Stimulated activated CD4-positive, alpha-beta T cell treated with anti-CD3 and anti-CD28 coated beads, Interleukin-2, amount 100 ng/mL, for 4 hours (primary cell): ENCODE measurements at places on chromosomes 6 and 20.
A peak's percentile ranks its signal among the peaks of the same experiment; 100 is the strongest.

- DNase-seq, result peak; percentile 83
These were observed 1.4 kb upstream of the TRIM39 start for GRCh38 chr6:30325150-30325872.

DNA sequence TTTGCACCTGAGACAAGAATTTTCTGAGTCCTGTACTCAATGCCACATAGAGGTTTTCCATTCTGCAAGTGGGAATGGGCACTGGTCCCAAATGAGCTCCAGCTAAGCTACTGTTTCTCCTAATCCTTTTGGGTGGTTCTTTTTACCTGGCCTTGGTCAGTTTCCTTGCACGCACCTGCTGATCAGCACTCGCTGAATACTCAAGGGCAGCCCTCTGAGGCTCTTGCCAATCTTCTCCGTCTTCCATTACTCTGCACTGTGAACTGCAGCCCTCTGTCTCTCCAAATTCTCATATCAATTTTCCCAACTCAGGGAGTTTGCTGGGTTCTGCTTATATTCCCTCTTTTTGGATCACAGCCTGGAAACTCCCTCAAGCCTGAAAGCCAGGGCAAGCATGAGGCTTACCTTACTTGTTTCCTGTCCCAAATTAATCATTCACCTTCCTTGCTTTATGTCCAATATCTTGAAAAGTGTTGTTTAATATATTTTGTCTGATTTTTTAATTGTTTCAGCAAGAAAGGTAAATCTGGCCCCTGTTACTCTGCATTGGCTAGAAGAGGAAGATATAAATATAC is 138.0 kb upstream of the TBX18 start:
- DNase-seq, result no peak

GRCh38 chr20:9215539-9215938 is 146.7 kb downstream of the PLCB4 start:
- DNase-seq, result no peak

DNA sequence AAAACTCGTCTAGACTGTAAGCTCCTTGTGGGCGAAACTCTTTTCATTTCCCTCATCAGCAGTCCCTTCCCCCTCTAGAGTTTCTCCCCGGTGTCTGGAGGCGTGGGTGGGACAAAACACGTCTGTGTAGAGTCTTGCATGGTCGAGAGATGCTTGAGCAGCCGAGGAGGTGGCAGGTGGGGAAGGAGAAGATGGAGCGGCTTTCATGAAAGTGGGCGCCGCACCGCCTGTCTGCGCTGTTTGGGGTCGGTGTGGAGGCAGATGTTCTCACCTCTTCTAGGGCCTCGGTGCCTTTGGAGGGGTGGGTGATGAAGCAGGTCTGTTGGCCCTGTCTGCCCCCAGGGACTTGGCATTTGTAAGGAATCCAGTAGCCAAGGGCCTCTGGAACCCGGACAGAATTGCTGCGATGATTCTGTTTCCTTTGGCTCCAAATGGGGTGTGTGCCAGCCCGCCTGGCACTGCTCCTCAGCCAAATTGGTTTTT is 1.2 kb downstream of the BRPF3 start:
- no peak for DNase-seq

- no peak for DNase-seq
These were observed 39.8 kb downstream of the BACH2 start for GRCh38 chr6:90256698-90257485.

GRCh38 chr6:131955876-131956275 is 4.7 kb upstream of the CCN2 start:
- no peak for DNase-seq

DNA sequence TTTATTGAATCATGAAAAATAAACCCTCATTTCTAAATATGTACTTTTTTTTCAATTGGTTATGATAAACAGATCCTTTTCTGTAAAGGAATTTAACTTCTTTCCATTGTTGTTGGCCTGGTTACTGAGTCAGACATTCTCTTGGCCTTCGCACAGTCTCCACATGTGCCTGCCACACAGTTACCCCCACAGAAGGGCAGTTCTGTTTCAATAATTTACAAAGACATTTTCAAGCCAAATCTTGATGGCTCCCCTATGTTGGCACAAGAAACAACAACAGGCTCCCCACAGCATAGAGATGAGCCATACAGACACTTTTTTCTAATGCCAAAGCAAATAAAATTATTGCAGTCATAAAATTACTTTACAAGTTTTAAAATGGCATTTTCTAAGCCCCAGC is 55.6 kb upstream of the BEND6 start:
- DNase-seq, result no peak

DNA sequence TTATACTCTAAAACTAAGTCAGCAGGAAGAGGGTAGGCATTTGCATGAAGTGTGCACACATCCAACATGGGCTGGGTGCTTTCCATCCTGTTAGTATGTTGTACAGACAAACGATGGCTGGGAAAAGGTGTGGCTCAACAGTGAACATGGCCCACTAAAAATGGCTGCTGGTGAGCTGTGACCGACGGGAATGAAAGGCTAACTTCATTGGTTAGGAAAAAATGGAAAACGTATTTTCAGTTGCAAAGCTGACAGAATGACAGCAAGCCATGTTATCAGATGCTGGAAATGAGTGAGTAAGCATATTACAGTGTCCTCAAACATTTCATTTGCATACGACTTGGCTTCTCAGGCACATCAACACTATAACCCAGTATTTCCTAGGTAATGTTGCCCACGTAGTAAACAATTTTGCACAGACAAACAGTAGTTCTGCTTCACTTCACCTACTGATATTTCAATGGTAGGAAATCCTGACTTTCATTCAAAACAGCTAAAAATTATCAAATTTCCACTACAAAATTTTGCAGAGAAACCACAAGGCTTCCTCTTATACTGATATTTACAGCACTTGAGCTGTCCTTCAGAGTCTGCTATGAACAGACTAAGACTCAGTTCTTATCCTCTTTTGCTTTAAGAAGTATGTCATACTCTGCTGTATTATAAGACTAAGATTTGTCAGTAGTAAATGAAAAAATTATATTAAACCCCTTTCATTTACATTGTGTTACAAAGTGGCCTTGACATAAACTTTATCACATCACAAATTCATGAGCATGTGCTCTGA is 98.9 kb downstream of the IRF4 start:
- DNase-seq, result no peak

- DNase-seq, result no peak
These were observed 16.2 kb upstream of the MRPS18A start for GRCh38 chr6:43703512-43704429.

DNA sequence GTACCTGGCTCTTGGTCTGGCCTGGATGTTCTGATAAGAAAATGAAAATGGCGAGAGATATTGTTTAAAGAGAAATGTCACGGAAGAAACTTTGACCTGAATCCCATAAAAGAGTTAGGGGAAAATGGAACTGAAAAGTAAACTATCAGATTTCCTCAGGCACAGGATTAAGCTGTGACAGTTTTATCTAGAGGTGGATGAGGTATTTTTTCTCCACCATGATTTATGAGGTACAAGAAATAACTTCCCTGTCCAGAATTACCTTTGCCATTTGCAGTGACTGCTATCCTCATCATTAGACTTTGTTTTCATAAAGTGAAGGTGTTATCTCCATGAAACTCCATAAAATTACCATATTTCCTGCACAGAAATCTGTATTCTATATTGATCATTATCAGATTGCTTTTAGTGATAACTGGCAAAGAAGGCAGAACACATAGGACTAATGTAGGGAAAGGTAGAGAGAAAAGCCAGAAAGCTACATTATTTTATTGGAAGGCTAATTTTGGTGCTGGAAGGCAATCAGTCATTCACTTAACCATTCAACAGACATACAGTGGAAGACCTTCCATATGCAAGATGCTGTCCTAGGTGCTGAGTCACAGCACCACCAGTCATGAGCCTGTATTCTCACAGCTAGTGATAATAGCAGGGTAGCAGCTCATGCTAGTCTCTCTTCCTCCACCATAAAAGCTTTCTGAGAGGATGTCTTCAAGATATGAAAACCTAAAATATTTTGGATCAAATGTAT is 427.3 kb upstream of the CITED2 start:
- no peak for DNase-seq

DNA sequence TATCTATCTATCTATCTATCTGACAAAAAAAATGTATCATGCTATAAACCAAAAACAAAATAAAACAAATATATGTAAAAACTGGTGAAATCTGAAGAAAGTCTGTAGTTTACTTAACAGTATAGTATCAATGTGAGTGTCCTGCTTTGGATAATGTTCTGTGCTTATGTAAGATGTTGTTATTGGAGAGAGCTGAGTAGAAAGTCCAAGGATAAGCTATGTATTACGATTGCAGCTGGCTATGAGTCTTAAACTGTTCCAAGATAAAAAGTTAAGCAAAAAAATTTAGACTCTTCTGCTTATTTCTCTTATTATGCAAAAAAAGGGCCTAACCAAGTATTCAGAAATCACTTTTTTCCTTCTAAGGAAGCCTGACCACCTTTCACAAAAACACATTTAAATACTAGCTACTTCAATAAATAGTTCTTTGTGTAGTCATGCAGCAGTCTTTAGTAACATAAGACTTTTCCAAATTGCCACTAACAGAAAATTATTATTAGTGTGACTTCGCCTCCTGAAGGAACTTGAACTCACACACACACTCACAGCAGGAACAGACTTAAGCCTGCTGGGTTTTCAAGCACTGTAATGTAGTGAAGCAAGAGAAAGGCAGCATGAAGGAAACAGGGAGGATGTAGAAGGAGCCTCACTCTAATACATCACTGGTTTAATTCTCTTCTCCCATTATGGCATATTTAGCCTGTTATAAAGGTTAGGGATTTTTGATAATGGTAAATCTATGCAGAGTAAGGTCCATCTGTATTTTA is 265.8 kb upstream of the GJE1 start:
- no peak for DNase-seq

GRCh38 chr6:28124971-28125353 is 553 bp downstream of the ZSCAN16 start:
- no peak for DNase-seq

- no peak for DNase-seq
These were observed 176.8 kb downstream of the CD83 start for GRCh38 chr6:14294270-14294951.

DNA sequence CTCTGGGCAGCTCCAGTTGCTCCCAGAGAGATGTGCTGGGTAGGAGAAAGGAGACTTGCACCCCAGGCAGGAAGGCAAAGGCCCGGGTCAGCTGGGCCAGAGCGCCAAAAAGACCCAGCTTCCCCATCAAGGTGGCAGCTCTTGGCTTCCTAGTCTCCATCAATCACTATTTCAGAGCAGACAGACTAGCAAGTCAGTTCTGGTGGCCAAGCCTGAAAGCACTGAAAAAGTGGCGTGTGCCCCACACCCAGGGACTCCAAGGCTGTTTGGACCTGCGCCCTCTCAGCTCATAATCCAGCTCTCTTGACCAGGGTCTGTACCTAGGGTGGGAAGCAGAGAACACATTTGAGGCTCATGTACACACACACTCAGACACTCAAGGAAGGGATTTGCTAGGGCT is 3.7 kb downstream of the MAFB start:
- no peak for DNase-seq

DNA sequence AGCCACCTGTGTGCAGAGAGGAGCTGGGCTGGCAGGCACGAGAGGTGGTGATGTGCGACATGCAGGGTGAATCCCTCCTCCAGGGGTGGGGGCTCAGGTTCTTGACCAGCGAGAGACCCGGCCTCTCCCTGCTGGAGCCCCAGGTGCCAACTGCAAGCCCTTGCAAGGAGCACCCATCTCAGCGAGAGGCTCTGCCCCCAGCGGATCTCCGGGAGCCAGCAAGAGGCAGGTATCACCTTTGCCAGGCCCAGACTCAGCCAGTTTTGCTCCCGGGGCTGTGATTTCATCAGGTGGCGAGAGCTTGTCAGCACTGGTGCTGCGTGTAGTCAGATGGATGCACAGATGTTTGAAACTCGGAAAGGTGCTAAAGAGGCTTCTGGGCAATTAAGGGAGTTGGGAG is 87.7 kb downstream of the TFAP2C start:
- no peak for DNase-seq

DNA sequence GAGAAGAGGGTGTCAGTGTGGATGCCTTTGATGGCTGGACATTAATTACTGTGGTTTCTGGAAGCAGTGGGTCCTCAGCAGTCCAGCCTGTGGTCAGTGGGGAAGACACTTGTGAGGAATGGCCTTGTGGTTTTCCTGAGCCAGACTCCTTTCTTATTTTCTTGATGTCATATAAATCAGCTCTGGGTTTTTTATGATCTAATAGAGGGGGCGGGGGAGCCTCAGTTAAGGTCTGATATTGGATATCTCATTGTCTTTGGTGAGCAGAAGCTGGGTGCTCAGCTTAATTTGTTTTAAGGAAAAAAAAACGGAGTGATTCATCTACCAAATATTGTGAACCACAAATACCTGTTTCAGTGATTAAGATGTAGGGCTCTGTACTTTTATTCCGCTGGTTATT is 62.1 kb downstream of the OTOR start:
- no peak for DNase-seq

GRCh38 chr6:7053125-7053774 is 54.5 kb upstream of the RREB1 start:
- DNase-seq, result no peak

DNA sequence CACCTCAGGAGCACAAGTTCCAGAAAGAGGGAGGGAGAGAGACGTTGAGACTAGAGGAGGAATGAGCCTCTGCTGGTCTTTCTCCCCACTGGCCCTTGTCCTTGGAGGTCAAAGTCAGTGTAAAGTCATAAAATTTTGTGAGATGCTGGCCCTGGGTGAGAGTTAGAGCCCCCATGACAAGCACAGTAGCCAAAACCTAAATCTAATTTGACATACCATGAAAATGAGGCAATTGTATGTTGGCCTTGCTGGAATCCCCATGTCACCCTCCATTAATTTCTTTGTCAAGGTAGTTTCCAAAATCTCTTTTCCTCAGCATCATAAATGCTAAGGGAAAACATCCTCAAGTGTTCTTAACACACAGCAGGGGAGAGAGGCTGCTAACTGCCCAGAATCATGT is 17.6 kb upstream of the NEDD9 start:
- no peak for DNase-seq

DNA sequence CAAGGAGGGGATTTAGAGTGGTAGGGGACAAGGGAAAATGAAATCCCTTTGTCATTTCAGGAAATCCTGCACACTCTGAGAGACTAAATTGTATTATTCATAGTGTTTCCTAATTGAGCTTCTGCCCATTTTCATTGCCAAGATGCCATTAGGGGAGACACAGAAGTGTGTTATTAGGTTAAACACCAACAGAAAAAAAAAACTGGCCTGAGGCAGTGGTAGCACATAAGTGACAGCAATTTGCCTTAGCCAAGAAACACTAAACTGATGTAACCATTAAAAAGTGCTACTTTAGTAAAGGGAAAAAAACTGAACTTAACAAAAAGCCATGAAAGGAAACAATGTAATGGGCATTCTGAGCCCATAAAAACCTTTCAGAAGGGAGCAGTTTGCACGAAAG is 270.5 kb upstream of the PLN start:
- DNase-seq, result no peak
